Activated CD8-positive, alpha-beta memory T cell treated with anti-CD3 and anti-CD28 coated beads for 4 hours (primary cell): ENCODE measurements at places on chromosomes 6 and 20.

- no peak for DNase-seq
Measured at GRCh38 chr20:1825507-1825906, 69.7 kb upstream of the SIRPA start.

DNA sequence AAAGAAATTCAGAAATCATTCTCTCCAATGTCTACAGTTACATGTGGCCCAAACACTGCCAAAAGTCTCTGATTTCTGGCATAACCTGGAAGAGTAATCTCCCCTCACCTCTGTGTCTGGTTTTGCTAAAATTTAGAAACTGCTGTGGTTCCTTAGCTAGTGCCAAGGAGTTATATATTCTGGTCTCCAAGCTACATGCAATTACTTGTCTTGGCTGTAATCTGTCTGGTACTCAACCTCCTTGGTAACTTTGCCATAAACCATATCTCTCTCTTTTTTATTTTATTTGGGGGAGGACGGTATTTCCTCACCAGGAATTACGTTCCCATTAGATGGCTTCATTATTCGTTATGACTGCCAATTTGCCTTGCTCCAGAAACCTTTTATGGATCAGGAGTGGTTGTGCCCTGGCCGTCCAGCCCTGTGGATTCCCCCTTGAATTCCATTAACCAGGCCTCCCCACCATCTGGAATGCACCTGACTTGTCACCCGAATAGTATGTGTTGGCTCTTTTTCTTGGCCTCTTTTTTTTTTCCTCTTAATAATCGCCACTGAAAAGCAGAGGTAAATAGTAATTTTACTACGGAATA is 400.0 kb downstream of the CD83 start:
- DNase-seq, result no peak

DNA sequence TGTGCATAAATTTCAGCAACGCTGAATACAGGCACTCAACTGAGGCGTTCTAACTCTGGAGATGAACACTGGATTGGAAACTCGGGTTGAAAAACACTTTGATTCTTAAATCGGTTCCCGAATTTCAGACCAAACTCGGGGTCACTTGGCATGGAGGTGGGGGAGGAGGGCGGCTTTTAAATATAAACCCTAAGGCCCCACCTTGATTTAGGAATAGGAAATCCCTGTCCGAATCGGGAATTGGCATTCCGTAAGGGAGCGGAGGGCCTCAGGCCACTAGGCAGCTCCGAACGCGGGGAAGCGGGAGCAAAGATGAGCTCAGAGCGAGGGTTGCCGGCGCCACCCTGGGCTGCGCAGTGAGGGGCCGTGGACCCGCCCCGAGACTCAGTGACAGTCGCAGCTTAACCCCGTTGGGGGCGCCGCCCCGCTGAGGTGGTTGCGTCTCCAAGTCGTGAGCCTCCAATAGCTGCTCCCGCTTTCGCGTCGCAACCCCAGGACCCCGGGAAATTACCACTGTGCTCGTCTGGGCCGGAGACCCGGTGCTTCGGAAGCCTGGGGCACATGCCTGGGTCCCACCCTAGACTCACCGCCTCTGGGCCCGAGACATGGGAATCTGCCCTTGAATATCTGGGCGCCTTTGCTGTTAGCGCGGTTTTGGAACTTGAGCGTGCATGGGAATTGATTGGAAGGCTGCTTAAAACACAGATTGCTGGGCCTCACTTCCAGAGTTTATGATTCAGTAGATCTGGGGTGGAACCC is 4.6 kb upstream of the SIM1 start:
- no peak for DNase-seq

- DNase-seq, result no peak
Measured at GRCh38 chr6:51139950-51140385, 321.3 kb downstream of the TFAP2B start.

GRCh38 chr6:136772685-136773472 is 19.4 kb downstream of the MAP3K5 start:
- DNase-seq, result no peak

DNA sequence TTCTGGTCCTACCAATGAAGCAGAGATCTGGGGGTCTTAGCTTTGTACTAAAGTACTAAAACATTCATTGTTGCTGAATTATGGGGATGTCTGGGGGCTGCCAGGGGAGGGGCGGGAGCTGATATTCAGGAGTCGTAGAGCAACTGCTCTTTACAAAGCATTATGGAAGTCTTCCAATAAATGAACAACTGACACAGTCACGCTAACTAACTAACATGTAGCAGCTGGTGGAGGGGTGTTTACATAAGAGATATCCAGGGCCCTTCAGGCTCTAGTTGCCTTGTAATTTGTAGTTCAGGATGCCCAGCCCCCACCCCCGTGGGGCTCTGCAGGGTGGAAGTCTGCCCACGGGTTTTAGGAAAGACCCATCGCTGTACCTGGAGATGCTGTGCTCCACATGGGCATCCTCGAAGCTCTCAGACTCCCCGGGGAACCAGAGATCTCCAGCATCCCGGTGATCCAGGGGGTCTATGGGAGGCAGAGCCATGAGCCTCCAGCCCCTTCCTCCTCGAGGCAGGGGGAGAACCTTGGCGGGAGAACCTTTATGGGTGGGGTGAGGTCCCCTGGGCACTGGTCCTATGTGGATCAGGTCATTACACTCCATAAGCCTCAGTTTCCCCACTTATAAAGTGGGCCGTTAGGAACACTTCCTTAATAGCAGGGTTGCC is 3.4 kb downstream of the TREM2 start:
- DNase-seq, result no peak

DNA sequence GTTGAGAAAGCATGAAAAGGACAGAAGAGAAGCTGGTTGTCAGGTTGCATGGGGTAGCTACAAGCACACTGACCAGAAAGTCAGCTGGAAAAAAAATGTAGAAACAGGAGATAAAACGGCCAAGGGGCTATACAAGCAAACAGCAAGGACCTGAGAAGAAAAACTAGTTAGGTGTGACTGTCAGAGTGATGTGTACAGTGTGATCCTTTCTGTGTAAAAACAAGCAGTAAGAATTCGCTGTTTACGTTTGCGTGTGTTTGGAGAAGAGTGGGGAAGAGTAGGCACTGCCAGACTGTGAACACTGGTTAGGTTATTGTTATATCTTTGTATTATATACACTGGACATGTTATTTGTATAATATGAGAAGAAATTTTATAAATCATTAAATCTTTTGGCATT is 28.1 kb downstream of the PTPN1 start:
- DNase-seq, result no peak

DNA sequence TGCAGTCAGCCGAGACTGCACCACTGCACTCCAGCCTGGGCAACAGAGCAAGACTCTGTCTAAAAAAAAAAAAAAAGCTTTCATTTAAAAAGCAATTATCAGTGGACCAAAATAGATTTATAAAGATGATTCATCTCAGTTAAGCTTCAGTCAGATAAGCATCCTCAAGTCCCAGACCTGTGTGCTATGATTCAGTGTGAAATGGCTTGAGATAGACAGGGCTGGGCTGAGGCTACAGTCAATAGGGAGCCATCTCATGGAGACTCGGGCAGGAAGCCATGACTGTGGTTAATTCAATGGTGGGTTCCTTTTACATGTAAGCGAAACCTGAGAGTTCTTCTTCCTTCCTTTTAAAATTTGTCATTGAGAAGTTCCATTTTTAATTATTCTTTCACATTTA is 276.0 kb downstream of the TFAP2A start:
- no peak for DNase-seq

- DNase-seq, result no peak
Measured at GRCh38 chr6:118280210-118280609, 267.9 kb upstream of the PLN start.

DNA sequence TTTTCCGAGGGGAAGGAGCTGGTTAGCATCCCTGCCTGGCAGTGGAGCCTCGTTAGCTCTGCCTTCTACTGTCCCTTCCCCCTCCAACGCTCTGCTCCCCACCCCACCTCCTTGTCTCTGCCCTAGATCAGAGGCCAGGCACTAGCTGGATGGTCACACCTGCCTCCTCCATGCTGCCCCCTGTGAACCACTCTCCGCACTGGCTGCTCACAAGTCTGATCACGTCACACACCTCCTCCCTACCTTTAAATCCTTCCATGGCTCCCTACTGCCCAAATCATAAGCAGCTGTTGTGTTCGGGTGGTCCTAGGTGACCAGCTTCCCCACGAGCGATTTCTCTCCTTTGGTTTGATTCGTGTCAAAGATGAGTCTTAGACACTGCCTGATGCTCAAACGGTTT is 71.3 kb downstream of the CHMP4B start:
- no peak for DNase-seq

DNA sequence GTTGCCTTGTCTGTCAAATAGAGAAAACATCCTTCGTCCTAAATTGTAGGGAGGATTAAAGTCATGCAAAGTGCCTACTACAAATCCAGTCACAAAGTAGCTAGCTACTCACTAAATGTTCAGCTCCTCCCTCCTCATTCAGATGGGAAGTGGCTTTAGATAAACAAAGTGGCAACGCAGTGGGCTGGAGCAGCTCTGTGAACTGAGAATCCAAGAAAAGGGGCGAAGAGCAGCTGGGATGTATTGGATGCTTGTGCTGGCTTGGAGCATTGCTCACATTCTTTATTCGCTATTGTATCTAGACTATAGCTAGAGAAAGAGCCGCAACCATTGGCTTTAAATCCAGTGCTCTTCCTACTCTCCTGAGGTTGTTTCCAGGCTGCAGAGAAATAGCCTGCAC is 10.3 kb downstream of the MOG start:
- no peak for DNase-seq
